ENCODE measurements at places on chromosomes 7 and 10.

GRCh38 chr7:17774248-17774647 lies 166.0 kb downstream of the SNX13 start:
- DNase-seq = peak; percentile 79

GRCh38 chr10:89944138-89944537 lies 242.7 kb downstream of the KIF20B start:
- DNase-seq = no peak

- DNase-seq = no peak
Measured at GRCh38 chr10:1171586-1171985, 115.4 kb downstream of the WDR37 start.

GRCh38 chr7:116172353-116172752 lies 38.0 kb upstream of the TES start:
- DNase-seq = no peak

GRCh38 chr10:21160116-21160515 lies 263.0 kb upstream of the NEBL start:
- no peak for DNase-seq

DNA sequence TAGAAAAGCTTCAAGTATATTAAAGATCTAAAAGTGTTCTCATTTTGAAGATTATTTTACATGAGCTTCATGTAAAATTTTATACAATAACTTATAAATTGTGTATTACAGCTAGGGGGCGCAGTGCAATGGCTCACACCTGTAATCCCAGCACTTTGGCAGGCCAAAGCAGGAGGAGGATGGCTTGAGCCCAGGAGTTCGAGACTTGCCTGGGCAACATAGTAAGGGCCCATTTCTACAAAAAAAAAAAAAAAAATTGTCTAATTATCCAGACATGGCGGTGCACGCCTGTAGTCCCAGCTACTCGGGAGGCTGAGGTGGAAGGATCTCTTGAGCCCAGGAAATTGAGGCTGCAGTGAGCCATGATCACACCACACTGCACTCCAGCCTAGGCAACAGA lies 16.6 kb downstream of the ACBD5 start:
- DNase-seq = peak; percentile 50

DNA sequence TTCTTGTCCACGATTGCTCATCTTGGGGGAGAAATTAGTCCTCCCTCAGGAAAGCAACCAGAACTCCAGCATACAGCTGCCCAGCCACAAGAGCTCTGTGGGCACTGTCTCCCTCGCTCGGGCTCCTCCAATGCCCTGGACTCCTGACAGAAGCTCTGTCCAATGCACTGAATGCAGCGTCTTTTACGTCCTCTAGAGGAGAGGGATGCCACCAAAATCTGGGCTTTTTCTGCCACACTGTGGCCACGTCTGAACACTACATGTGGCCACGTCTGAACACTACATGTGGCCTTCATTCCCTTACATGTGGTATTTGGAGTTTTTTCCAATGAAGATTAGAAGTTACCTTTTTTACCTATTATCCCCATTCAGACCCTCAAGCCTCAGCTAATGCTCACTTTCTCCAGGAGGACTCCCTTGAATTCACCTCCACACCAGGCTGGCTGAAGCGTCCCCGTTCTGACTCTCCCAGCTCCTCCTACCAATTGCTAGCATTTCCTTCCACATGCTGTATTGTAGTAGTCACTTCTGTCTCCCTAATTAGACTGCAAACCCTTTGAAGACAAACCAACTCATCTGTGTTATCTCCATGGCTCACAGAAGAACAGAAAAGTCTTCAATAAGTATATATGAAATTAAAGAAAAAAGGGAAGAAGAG lies 134.3 kb upstream of the PDE1C start:
- peak; percentile 84 for DNase-seq

DNA sequence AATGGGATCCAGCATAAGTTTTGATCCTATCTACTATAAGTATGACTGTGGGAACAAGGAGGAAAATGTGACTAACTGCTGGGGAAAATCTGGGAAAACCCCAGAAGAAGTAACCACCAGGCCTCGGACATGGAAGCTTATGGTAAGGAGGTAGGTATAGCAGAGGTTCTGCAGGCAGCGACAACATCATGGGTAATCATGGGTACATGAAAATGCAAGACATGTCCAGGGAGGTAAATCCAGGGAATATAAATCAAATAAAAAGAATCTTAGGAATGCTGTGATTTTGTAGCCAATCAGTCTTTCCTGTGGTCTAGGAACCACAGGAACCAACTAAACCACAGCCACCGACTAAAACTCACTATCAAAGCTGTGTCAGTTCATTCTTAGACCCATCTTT lies 168.3 kb upstream of the NPY start:
- DNase-seq = no peak

- no peak for DNase-seq
Measured at GRCh38 chr7:43362652-43363034, 220.3 kb upstream of the STK17A start.

DNA sequence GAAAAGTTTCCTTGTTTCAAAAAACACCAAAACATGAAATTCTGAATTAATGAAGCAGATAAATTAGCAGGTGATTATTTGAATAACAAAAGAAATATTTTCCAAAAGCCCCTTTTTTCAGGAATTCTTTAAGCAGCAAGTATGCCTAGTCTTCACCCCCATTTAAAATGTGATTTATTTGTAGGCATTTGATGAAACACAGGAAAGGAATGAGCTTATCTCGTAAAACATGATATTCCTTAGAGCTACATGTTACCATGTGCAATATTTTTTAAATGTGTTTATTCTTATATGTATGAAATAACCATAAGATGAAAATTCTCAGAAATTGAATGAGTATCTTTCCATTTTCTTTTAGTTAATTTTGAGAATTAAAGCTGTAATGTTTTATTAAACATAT lies 106.1 kb downstream of the CHN2 start:
- no peak for DNase-seq

DNA sequence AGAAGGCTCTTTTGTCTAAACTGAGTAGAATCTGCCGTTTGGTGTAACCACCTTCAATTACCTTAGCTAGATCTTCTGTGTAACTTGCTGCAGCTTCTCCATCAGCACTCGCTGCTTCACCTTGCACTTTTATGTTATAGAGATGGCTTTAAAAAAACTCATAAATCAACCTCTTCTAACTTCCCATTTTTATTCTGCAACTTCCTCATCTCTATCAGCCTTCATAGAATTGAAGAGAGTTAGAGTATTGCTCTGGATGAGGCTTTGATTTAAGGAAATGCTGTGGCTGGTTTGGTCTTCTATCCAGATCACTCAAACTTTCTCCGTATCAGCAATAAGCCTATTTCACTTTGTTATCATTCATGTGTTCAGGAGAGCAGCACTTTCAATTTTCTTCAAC lies 1131.9 kb upstream of the CELF2 start:
- no peak for DNase-seq

GRCh38 chr7:117435475-117436043 lies 8.3 kb upstream of the ASZ1 start:
- DNase-seq = peak; percentile 31

Data from fibroblast of lung (primary cell).